Activated T-helper 1 cell treated with anti-CD3 and anti-CD28 coated beads, Interleukin-12 subunit alpha, Interleukin-12 subunit beta, Interleukin-2, Interleukin-4 antibody, amounts not matched to agents 30 ng/mL and 10 ng/mL and 1 ng/mL, durations not matched to agents 14 hours and 24 hours and 36 hours (primary cell): ENCODE measurements at places on chromosomes 3 and 15. TPM values are rescaled to one million over a fixed set of nuclear protein-coding genes. Genes with fewer than 3 reads are reported as not detected.

CLDN18 gene
- total RNA-seq: not detected in 2 replicates

CAND2 gene
- 0.29 TPM in 2 replicates for total RNA-seq

P3H2 gene
- total RNA-seq: not detected in 2 replicates

PLA1A gene
- total RNA-seq: 0.22 and 0.29 TPM in 2 replicates

ASB14 gene
- total RNA-seq: not detected in 2 replicates

MIX23 gene
- 106 and 111 TPM in 2 replicates for total RNA-seq

NME9 gene
- total RNA-seq: not detected in 2 replicates

GABRR3 gene
- not detected in 2 replicates for total RNA-seq

CCNB2 gene
- 36.6 and 38.2 TPM in 2 replicates for total RNA-seq

DNA sequence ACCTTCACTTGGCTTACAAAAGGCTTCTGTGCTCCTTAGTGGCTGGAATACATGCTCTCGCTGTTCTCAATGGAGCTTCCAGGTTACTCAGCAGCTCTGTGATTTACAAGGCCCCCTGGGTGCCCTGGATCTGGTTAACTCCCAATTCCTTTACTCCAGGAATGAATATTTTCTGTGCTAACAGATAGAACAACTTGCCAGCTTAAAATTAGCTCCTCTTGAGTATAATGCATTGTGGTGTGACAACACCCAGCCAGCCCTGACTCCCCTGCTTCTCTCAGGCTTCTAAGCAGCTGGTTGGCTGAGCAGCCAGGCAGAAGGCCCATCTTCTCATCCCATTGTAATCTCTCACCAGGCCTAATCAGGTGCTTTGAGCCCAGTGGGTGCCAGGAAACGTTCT is 246.4 kb downstream of the ALCAM start:
- no peak for DNase-seq

DNA sequence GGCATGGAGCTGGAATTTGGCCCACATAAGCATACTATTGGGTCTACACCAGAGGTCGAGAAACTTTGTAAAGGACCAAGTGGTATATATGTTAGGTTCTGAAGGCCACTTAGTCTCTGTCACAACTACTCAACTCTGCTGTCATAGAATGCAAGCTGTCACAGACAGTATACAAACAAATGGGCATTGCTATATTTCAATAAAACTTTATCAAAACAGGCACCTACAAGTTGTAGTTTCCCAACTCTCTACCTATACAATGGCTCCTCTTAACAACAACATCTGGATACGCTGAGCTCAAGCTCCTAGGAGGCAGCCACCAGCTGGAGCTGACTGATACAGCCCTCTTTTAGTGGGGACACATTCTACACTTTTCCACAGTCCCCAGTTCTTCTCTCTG is 15.7 kb upstream of the PRICKLE2 start:
- no peak for DNase-seq

DNA sequence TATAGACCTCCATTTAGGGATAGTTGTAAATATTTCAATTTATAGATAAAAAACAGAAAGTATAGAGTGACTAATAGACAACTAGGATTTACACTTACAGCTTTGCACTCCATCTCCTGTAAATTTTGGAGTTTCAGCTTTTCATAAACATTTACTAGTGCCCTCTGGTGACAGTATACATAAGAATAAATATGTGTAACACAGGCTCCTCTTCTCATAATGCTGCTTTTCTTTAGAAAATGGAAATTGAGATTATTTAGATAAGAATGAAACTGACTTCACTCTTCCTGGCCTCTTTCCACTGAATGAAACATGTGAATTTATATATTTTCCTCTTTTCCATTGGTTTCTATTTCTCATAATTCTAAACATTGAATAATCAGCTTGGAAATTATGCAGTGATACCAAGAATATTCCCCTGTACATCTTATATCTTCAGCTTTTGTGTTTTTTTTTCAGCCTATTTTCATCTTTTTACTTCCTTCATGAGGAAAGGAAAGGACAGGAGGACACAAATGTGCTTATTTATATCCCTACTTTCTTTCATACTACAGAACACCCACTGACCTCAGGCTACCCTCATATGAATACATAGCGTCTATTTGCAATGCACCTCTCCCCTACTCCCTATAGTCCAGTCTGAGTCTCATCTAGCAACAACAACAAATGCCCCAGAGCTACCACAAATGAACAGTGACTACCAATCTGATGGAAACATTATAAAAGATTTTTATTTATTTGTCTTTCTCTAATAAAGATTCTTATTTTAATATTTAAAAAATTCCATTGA is 103.1 kb upstream of the CCDC39 start:
- DNase-seq: no peak

GRCh38 chr3:141986548-141987107 is 110.2 kb downstream of the ATP1B3 start:
- no peak for DNase-seq

GRCh38 chr3:190746531-190746930 is 116.0 kb downstream of the GMNC start:
- no peak for DNase-seq

DNA sequence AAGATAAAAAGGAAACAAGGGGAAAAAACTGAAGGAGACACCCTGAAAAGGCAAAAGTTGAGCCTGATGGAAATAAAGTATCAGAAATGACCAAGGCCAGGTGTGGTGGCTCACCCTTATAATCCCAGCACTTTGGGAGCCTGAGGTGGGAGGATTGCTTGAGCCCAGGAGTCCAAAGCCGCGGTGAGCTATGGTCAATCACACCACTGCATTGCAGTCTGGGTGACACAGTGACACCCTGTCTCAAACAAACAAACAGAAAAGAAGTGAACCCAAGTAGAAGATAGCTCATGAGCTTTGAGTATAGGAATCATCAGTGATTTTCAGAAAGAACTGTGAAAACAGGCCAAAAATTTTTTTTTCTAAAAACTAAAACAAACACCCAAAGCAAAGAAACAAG is 26.4 kb upstream of the TBC1D23 start:
- DNase-seq: no peak

DNA sequence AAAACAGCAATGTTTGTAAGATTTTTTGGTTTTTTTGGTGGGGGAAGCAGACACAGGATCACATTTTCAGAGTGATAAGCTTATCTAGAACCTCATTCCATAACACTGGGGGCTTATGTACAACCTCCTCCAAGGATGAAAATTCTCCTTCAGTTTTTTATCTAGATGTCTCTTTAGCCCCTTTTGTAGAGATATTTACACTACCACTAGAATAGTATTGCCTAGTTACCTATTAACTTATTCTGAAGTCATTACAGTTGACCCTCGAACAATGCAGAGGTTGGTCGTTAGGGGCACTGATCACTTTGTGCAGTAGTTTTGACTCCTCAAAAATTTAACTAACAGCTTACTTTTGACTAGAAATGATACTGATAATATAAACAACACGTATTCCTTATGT is 32.8 kb downstream of the IFT57 start:
- no peak for DNase-seq

DNA sequence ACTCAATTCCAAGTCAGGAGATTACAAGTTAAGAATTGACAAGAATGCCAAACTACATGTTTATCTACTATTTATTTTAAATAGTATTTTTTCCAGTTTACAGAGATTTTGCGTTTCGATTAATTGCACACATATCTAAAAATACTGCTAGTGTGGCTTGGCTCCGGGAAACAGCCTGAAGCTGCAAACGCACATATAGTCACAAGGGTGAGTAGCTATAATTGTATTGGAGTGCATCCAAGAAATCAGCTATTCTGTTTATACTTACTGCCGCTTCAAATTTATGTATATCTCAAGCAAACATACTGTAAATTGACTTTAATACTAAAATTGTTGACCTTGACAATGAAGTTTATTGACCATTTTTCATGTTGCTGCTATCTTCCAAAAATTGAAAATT is 77.0 kb upstream of the PLSCR5 start:
- no peak for DNase-seq

- no peak for DNase-seq
These were observed 122.6 kb upstream of the DLG1 start for GRCh38 chr3:197421021-197421420.

GRCh38 chr3:121998030-121998580 is 23.9 kb downstream of the ILDR1 start:
- DNase-seq: no peak

DNA sequence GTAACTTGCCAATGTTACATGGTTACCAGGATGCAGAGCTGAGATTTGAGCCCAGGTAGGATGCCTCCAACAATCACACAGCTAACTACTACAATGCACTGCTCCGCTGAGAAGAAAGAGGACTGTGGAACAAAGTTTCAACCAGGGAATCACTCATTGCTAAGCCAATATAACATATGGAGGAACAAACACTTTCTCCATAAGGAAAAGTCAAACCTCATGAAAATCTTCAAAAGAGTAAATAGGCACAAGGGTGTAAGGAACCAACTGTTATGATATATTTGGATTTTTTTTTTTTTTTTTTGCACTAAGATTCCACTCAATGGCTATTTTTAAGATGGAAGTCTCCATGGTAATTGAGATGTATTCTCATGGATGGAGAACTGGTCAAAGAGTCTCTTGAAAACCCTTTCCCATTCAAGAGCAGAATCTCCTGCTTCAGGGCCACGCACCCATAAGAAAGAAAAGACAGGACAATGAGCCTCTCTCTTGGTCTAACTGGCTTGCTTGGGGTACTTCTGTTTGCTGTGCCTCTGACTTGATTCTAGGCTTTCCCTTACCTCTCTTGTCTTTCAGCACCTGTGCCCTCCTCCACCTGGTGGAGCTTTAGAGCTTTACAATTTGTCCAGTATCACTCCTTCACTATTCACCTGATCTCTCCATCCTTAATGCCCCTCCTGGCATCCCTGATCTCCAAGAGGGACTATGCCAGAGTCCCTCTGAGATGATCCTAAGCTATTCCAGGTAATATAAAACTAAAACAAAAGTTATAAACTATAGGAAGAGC is 252.8 kb downstream of the NTRK3 start:
- DNase-seq: no peak

- DNase-seq: peak; percentile 47
These were observed 1.0 kb upstream of the CCR5 start for GRCh38 chr3:46369675-46370132.

GRCh38 chr3:177107461-177108239 is 89.6 kb downstream of the TBL1XR1 start:
- DNase-seq: no peak

DNA sequence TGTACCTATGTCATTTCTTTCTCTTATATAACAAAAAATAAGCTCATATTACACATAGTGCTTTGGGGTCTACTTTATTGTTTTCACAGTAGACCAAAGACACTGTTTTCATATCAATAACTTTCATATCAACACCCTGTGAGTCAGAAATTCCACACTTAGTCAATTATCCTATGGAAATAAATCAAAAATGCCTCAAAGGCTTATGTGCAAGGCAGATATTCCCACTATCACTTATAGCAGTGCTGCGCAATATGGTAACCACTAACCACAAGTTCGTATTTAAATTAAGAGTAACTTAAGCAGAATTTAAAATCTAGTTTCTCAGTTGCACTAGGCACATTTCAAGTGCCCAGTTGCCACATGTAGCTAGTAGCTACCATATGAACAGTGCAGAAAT is 15.9 kb downstream of the SCG3 start:
- DNase-seq: no peak

- DNase-seq: no peak
These were observed 59.7 kb downstream of the LRIG1 start for GRCh38 chr3:66441129-66441528.

- DNase-seq: no peak
These were observed 157.0 kb downstream of the FGF12 start for GRCh38 chr3:192570315-192570714.

GRCh38 chr3:53114011-53114400 is 16.2 kb downstream of the RFT1 start:
- DNase-seq: peak; percentile 76

- DNase-seq: no peak
These were observed 29.6 kb downstream of the MGA start for GRCh38 chr15:41689834-41690233.

DNA sequence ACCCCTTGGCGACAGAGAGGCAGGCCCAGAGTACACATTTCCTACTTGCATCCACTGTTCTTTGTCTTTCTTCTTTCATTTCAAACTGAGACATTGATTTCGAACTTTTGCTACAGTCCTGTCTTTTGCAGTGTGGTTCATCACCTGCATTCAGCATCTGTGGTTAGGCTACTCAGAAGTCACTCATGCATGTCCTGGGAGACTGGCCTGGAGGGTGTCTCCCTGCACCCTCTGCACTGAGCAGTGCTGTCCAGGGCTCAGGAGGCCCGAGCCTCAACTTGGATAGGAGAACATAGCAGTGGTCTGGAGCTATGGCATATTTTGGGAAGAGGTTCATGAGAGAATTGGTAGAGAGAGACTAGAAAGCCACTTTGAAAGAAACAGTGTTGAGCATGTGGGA is 240.2 kb upstream of the TPRG1 start:
- no peak for DNase-seq

GRCh38 chr3:13189639-13190377 is 116.6 kb upstream of the IQSEC1 start:
- no peak for DNase-seq

- DNase-seq: no peak
These were observed 36.0 kb upstream of the C3orf70 start for GRCh38 chr3:185188816-185189215.

DNA sequence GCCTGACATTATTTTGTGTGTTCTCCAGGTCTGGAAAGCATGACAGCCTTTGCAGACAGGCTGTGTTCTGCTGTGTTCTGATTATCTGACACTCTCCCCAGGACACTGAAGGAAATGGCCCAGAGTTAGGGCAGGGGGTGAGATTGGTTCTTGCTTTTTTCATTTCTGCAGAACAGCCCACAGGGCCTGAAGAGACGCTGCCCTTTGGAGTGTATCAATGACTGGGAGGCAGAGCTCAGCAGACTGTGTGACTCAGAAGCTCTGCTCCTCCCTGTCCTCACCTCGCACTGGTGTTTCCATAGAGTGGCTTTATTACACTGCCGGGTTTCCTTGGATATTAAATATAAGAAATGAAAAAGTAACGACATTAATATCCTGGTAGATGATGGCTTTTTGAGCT is 523.6 kb downstream of the NTRK3 start:
- no peak for DNase-seq

DNA sequence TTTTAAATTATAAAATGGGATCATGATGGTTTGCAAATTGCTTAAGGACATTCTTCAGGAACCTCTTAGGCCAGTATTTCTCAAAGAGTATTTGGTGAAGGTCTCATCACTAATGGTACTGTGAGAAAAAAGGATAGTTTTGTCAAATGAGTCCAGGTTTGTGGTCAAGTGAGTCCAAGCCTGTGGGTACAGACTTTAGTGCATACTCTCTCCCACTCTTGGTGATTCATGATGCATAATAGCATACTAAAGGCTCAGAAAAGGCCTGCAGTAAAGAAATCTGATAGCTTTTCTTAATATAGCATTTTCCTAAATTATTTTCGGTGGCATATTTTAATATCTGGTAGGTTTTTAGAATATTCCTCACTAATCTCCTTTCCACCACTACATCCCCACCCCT is 20.0 kb downstream of the BOC start:
- no peak for DNase-seq

DNA sequence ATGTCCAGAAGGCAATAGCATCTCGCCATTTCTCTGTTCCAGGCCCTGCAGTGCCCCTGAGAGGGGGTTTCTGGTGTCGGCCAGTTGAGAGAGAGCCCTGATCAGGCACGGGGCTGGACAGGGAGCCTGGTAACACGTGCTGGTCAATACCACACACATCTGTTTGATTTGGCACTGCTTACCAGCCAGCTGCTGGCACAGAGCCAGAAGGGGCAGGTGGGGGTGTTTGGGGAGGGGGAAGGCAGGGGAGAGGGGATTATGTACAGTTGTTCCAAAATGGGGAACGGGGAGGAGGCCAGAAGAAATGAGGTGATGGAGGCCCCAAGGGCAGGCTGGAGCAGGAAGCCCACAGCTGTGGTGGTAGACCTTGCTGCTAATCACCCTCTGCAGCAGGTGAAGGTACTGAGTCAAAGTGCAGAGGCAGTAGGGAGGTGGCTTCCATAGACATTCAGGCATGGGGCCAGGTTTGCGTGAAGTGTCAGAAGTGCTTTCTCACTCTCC is 153.5 kb upstream of the LPP start:
- DNase-seq: no peak
